Kidney (tissue), 22 donors: ENCODE measurements at places on chromosomes 7 and 10. TPM values are rescaled to one million over a fixed set of nuclear protein-coding genes. Genes with fewer than 3 reads are reported as not detected.

GRCh38 chr7:115133248-115133647 lies 211.4 kb downstream of the MDFIC start:
- H3K4me3 ChIP-seq = no peak overlapping the region
- H3K36me3 ChIP-seq = no peaks in the 10 kb centered on the region
- DNase-seq = no peak

- H3K4me3 ChIP-seq = no peak overlapping the region
- H3K4me1 ChIP-seq = peaks cover 7% of the 10 kb centered on the region
- H3K36me3 ChIP-seq = no peaks in the 10 kb centered on the region
- no peaks in the 10 kb centered on the region for H3K27me3 ChIP-seq
- H3K27ac ChIP-seq = no peak overlapping the region
Observed at GRCh38 chr7:70572571-70572970, 559.4 kb upstream of the GALNT17 start.

DNA sequence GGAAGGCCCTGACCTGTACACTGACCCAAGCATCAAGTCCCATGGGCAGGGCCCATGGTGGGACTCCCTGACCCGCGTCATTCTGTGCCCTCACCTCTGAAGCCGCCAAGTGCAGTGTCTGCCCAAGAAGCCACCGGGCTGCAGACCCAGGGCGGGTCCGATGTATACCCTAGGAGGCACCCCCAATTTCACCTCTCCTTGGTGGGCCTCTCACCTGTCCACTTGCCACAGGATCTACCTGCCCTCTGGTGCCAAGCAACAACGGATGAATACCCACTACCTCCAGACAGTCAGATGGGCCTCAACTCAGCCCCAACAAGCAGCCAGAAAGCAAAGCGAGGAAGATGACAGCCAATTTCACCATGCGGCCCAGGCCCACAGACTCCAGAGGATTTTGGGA lies 92.6 kb downstream of the CTBP2 start:
- no peak for DNase-seq
- peaks cover 47% of the 10 kb centered on the region for H3K4me1 ChIP-seq
- H3K27me3 ChIP-seq = no peaks in the 10 kb centered on the region
- no peak overlapping the region for H3K27ac ChIP-seq
- H3K36me3 ChIP-seq = peaks cover 4% of the 10 kb centered on the region
- no peak overlapping the region for H3K4me3 ChIP-seq

DNA sequence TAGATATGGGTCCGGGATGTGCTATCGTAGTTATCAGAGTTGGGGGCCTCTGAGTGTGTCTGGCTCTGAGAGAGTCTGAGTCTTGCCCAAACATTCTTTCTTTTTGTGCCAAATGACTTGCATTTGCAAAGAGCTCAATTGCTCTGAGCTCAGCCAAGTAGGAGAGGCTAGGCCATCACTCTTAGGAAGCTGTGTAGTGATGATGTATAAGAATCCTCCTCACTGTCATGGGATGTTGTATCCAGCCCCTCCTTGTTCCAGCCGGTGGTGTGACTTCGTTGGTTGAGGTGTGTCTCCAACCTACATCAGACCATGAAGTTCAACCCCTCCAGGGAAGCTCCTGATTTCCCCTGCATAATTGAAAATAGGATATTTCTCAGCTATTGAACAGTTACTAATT lies 97.5 kb upstream of the NPS start:
- no peaks in the 10 kb centered on the region for H3K36me3 ChIP-seq
- no peaks in the 10 kb centered on the region for H3K27me3 ChIP-seq
- H3K4me1 ChIP-seq = no peaks in the 10 kb centered on the region
- no peak for DNase-seq
- H3K4me3 ChIP-seq = no peak overlapping the region

- H3K4me1 ChIP-seq = no peaks in the 10 kb centered on the region
- H3K4me3 ChIP-seq = no peak overlapping the region
- H3K36me3 ChIP-seq = no peaks in the 10 kb centered on the region
- H3K27ac ChIP-seq = no peak overlapping the region
Observed at GRCh38 chr10:30759423-30759822, 129.9 kb upstream of the LYZL2 start.

The ZRANB1 gene
- total RNA-seq = 17.5 TPM

The ATG9B gene
- 0.19 TPM for total RNA-seq

The IDI2 gene
- total RNA-seq = not detected
